CD8-positive, alpha-beta memory T cell (primary cell): ENCODE measurements at places on chromosomes 16 and 17.
A peak's percentile ranks its signal among the peaks of the same experiment; 100 is the strongest.

- no peak for DNase-seq
Observed at GRCh38 chr17:43200127-43200526, 11.5 kb upstream of the TMEM106A start.

DNA sequence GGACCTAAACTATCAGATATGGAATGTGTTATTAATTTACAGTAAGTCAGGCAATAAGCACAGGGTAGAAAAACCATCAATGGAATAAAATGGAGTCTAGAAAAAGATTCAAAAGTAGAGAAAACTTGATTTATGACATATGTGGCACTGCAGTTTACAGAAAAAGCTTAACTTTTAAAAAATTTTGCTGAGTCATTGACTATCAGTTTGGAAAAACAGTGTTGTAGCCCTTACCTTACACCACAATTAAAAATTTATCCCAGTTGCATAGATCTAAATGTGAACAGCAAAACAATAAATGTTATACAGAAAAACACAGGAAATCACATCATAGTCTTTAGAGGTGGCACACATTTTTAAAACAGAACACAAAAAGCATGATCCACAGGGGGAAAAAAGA lies 108.5 kb downstream of the USP22 start:
- no peak for DNase-seq

DNA sequence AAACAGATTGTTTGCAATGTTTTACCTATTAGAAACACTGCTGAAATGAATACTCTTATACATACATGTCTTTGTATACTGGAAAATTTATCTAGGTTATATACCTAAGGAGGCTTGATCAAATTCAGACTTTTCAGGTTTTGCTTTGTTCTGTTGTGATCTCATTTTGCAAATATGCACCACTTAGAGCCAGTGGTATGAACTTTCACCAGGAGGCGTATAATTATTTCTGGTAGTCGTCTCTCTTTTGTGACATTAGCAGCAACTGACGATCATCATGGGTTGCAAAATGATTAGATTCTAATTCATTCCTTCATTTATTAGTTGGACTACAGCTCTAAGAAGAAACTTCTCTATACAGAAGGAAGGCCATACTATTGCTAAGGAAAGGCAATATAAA lies 26.9 kb downstream of the AP1G1 start:
- no peak for DNase-seq

GRCh38 chr17:15343749-15344148 lies 2.4 kb upstream of the TEKT3 start:
- no peak for DNase-seq

DNA sequence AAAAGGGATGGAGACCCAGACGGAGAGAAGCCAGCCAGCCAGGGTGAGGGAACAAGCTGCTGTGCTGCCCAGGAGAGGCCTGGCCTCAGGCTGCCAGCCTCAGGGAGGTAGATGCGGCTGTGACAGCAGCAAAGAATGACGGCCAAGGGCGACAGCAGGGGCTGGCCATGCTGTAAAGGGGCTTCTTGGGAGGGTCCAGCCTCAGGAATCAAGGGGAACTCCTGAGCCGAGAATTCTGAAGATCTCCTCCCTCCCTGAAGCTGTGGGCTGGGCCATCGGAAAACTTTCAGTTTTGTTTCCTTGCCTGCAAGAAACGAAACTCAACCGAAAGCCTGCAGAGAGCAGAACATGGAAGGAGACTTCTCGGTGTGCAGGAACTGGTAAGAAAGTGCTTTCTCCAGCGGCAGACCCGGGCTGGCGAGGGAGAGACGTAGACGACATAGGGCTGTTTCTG lies at the start of gene XAF1:
XAF1 (plus strand) TSS at position 316 of the 454 bp plus-strand sequence; CDS start at position 349, 33 bp downstream.
- DNase-seq: peak; percentile 26

GRCh38 chr17:64063766-64064224 lies 43.4 kb upstream of the ICAM2 start:
- peak; percentile 52 for DNase-seq

DNA sequence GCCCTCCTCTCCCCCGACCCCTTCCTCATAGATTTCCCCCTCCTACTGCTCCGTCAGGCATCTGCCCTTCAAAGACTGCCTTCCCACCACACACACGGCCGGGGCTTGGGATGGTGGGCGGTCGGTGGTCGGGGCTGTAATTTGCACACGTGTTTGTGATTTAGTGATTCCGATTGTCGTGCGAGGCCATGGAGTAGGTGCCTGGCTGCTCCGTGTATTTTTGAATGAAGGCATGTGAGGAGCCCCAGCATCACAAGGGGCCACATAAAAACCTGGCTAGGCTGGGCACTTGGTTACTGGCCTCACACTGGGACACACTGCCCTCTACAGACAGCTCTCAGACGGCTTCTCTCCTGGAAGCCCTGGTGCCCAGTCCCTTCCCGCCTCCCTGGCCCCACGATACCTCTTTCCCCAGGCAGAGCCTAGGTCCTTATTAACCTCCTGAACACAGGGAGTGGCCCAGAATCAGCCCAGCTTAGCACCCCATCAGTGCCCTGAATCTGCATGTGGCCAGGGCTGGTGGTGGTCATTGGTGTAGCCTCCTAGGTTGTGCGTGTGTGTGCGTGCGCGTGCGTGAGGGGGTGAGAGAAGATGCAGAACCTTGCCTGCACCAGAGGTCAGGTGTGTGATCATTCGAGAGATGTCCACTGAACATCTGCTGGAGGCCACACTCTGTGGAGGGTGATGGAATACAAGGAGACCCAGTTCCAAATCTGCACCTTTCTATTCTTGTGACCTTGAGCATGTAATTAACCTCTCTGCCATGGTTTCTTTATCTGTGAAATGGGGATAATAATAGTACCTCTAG lies 1.3 kb upstream of the SOCS1 start:
- DNase-seq: peak; percentile 47
